ENCODE measurements at places on chromosomes 12 and 14.

DNA sequence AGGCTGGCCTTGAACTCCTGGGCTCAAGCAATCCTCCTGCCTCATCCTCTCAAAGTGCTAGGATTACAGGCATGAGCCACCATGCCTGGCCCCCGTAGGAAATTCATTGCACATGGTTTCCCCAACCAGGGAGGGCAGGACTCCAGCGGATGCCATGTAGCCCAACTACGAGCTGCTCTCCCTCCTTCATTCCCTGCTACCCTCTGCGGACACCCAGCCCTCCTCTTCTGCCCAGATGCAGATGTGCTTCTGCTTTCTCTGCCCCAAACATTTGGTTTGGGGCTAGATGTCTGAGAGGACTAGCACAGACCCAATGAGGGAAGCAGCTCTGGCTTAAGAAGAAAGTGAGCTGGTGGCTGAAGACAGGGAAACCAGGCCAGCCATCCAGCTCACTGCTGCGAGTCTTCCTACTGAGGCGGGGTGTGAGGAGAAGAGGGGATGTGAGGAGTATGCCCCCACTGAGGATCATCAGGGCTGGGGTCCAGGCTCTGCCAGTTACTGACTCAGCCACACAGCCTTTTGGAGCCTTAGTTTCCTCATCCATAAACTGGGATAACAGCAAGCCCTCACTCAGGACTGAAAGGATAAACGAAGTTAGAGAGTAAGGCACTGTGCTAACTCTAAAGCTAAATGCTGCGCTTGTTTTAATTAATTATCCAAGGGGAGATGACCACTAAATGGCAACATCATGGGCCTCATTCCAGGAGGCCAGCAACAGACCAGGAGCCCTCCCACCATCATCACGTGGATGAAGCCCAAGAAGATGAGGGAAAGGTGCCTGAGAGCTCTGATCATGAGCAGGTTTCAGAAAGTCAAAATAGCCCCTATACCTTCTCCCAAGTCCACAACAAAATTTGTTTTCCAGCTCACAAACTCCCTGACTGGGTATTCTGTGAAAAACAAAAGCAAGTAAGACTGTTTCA lies 10.9 kb downstream of the CTDSP2 start:
- DNase-seq = no peak

DNA sequence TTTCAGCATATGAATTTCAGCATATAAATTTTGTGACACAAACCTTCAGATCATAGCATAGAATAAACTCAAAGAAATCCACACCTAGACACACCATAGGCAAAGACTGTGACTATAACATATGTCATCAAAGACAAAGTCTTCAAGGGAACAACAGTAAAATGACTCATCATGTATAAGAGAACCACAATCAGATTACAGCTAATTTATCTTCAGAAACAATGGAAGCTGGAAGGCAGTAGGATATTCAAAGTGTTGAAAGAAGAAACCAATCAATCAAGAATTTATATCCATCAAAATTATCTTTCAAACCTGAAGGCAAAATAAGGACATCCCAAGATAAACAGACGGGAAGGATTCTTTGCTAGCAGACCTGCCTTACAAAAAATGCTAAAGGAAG lies 29.0 kb downstream of the DLK1 start:
- no peak for DNase-seq

- no peak for DNase-seq
These were observed 55.6 kb downstream of the HMGA2 start for GRCh38 chr12:65879878-65880277.

GRCh38 chr14:26143057-26143456 lies 454.8 kb downstream of the NOVA1 start:
- no peak for DNase-seq

- DNase-seq = no peak
These were observed 138.6 kb downstream of the PAWR start for GRCh38 chr12:79552192-79552591.

DNA sequence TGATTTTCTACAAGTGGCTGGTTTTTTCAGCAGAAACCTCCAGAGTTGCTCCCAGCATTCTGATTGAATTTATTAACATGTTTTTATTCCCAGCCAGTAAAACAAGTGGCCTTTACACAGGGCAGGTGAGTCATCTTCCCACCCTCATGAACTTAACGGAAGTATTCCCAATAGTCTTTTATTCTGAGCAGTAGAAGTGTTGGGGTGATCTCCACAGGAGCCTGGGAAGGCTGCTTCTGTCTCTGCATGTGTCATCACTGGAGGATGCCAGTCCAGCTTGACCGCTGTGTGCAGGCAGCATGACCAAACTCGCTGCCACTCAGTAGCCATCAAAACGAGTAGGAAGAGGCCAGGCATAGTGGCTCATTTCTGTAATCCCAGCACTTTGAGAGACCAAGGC lies 13.4 kb upstream of the DNAH10 start:
- no peak for DNase-seq

- no peak for DNase-seq
These were observed 25.1 kb upstream of the CISTR start for GRCh38 chr12:53776872-53777271.

DNA sequence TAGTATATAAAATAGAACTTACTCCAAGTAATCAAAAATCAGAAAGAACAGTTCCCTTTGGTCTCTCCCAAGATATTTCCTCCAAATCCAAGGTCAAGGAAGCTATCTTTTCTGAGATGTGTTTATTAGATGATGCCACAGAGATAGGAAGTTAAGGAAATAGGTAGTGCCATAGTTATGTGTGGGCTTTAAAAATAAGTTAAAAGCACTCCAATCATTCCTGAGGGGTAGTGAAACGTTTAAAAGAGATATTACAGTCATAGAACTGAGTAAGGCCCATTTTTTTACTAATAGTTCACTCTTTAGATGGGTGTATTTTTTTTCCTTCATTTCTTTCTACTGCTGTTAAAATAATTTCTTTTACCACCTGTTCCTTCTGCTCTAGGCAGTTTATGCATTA lies 1630.9 kb upstream of the SEL1L start:
- DNase-seq = no peak

GRCh38 chr12:105257321-105257728 lies 21.4 kb upstream of the APPL2 start:
- DNase-seq = no peak

DNA sequence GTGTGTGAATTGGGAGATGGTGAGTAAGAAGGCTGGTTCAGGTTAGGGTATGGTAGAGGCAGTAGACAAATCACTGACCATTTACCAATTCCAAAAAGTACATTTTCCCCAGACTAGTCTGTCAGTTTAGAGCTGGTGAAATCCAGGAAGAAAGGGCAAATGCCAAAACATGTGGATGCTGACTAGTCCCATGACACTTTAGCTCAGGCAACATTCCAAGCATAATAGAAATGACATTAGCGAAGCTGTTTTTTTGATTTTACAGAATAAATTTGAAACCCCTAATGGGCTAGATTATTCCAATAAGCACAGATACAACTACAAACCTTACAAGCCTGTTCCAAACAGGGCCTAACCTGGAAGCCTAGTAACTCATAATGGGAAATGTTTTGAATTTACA lies 884.2 kb downstream of the FLRT2 start:
- DNase-seq = no peak

GRCh38 chr12:128507470-128507869 lies 240.5 kb downstream of the TMEM132C start:
- DNase-seq = no peak

GRCh38 chr14:72783741-72784140 lies 110.2 kb downstream of the DPF3 start:
- DNase-seq = no peak

DNA sequence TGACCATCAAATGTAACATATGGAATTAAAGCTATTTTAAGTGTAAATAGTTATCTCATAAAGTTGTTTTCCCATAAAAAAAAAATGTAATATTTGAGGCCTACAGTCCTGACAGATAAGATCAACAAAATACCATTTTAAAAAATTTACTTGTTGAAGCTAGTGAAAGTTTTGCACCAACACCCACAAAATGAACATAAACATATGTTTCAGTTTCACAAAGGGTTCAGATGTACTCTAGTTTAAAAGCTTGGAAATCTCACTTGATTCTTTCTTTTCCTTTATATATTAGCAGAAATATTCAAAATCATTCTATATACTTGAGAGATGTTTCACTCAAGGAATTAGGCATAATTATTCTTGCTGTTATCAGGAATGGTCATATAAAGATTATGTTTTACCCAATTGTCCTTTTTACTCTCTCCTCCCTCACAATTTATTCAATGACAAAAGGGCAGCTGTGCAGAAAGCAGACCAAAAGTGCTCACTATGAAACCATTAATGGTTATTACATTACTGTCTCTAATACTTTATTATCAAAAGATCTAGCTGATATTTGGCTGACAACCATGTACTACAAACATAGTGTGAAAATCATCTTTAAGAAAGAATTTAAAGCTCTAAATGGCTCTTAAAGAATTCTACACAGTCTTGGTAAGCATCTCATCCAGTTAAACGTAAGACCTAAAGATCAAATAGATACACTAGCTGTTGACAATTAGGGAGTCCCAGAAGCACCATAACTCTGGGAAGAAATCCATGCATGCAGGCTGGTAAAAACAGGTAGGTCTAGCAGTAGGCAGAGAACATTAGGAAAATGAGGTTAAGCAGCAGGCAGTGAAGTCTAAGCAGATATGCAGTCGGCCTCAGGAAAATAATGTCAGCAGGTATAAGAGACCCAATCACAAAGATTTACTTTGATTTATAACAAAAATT lies 28.8 kb downstream of the KIF21A start:
- DNase-seq = no peak

- no peak for DNase-seq
These were observed 24.9 kb upstream of the PLD4 start for GRCh38 chr14:104899781-104900180.

DNA sequence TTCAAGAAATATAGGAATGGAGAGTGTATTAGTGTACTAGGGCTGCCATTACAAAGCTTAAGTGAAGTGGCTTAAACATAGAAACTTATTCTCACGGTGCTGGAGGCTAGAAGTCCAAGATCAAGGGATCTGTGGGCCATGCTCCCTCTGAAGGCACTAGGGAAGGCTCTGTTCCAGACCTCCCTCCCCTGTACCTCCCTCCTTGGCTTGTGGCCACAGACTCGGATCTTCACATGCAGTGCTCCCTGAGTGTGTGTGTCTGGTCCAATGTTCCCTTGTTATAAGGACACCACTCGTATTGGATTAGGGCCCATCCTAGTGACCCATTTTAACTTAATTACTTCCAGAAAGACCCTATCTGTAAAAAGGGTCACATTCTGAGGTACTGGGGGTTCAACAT lies 225.6 kb downstream of the VRK1 start:
- no peak for DNase-seq

GRCh38 chr12:132858718-132859266 lies 28.6 kb downstream of the CHFR start:
- DNase-seq = no peak

Measured in activated CD8-positive, alpha-beta T cell treated with anti-CD3 and anti-CD28 coated beads for 36 hours (primary cell).